ENCODE measurements at places on chromosomes 3 and 15. TPM values are rescaled to one million over a fixed set of nuclear protein-coding genes. Genes with fewer than 3 reads are reported as not detected.

Gene LOXL1
- 14.9 TPM for total RNA-seq

Gene BCHE
- total RNA-seq = not detected

Gene FBXL2
- 12.8 TPM for total RNA-seq

Gene ATP10A
- total RNA-seq = 0.02 TPM

Gene PPP1R14D
- not detected for total RNA-seq

Gene LYZL4
- not detected for total RNA-seq
